GM04504 (cell line): ENCODE measurements at places on chromosomes 11 and 22.

GRCh38 chr11:126857860-126858808 is 142.4 kb downstream of the KIRREL3 start:
- no peak for DNase-seq

DNA sequence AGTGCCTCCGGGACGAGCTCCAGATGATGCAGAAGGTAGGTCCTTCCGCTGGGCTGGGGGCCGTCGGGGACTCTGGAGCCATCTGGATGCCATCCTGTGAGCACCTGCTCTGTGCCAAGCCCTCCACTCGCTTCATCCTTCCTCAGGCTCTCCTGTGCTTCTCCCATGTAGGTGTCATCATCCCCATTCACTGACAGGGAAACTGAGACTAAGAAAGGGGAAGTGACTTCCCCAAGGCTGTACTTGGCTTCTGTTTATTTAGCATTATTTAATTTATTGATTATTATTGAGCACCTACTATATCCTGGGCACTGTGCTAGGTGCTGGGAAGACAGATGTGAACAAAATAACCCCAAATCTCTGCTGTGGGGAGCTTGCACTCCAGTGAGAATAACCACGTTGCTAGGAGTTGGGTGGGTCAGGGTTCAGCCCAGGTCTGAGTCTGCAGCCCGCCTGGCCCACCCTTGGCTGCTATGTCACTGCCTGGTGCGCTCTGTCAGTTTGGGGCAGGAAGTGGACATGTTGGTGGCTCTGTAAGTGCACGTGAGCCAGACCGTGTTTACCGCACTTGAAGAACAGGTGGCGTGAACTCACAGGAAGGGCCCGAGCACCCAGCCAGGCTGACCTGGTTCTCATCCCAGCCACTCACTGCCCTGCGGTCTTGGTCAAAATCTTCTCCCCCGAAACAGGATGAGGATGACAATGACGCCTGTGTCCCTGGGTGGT is 35.9 kb upstream of the GCAT start:
- no peak for DNase-seq

- DNase-seq, result no peak
These were observed 138.3 kb upstream of the PLET1 start for GRCh38 chr11:112398798-112399478.

GRCh38 chr22:43153899-43154298 is 2.5 kb downstream of the TSPO start:
- DNase-seq, result no peak

DNA sequence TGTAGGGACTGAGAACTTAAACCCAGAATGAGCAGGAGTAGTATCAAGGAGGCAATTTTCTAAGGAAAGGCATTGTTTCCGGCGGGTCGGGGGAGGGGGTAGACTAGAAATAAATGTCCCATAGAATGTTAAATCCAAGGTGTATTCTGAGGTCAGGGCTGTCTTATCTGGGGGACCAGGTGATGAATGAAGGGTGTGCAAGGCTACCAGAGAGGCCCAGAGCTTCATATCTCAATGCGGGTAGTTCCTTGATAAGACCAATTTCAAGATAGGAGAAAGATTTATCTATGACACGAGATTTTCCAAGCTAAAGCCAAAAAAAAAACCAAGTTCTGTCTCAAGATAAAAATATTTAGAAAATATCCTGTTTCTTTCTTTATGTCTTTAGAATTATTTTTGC is 8.3 kb upstream of the RCE1 start:
- no peak for DNase-seq

GRCh38 chr11:100823360-100823759 is 136.3 kb downstream of the ARHGAP42 start:
- peak; percentile 52 for DNase-seq

GRCh38 chr11:8328848-8329330 is 65.2 kb upstream of the LMO1 start:
- peak; percentile 24 for DNase-seq

DNA sequence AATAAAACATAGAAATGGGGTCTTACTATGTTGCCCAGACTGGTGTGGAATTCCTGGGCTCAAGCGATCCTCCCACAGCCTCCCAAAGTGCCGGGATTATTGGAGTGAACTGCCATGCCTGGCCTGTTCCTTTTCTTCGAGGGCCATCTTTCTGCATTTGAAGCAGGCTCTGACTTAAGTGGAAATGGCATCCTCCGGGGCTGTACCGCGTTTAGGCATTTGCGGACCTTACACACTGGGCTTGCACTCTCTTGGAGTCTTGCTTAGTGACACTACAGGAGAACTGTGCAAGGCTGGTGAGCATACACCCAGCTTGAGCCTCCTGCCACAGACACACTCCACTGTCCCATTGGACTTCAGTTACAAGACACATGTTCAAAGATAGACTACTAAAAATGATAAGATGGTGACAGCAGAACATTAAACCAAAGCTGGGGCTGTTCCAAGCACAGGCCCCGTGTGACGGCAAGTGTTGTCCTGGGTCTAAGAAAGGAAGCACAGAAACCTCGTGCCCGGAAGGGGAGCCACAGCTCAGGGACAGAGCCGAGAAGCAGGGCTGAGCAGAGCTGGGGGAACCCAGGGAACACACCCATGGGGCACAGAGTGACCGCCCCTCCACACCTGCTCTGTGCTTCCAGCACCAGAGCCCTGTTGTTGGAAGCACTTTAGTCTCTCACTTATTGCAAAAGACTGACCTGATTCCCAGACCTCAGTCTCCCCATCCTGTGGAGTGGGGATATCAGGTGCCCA is 59.0 kb upstream of the SHANK2 start:
- DNase-seq, result no peak
